ENCODE measurements at places on chromosomes 7 and 10.

DNA sequence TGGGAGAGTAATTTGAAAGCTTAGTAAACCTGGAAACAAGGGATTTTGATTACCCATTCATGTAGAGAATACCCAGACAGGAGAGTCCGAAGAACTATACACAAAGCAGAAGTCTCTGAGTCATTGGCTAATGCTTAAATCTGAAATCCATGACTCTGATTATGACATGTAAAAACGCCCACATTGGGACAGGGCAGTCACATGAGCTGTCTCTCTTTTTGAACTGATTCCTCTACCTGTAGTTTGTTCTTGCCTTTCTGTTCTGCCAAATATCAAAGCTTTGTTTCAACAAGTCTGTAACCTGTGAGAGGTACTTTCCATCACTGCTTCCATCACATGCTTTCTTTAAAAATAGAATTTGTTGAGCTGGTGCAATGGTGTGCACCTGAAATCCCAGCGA is 4.3 kb upstream of the GPNMB start:
- no peak for DNase-seq

GRCh38 chr7:77454802-77455201 is 38.7 kb upstream of the GSAP start:
- no peak for DNase-seq

GRCh38 chr10:101123085-101123814 is 7.8 kb upstream of the TLX1 start:
- DNase-seq, result peak; percentile 9

GRCh38 chr10:7337431-7338171 is 73.2 kb downstream of the SFMBT2 start:
- DNase-seq, result no peak

DNA sequence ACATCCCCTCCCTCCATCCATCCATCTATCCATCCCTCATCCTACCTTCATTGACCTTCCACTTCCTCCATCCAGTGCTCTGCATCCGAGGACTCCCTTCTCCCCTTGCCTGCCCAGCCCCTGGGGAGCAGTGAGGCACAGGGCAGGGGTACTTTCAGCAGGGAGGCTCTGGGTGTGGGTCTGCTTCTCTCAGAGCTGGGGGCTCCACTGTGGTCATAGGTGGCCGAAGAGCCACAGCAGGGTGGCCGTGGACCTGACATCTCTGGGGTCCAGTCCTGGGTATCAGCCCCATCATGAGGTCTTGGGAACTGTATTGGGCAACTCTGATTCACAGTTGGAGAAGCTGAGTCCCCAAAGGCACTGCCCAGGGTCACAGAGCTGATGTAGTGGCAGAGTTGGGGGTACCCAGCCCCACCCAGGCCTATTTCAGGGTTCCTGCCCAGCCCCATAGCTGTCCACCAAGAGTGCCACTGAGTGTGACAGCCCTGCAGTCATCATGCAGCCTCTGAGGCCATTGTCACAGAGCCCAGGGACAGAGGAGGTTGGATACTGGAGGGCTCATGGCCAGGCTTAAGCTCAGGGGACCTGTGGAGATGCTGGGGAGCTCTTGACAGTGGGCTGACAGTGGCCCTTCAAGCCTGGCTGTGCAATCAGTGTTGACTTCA is 35.3 kb upstream of the DPYSL4 start:
- no peak for DNase-seq

DNA sequence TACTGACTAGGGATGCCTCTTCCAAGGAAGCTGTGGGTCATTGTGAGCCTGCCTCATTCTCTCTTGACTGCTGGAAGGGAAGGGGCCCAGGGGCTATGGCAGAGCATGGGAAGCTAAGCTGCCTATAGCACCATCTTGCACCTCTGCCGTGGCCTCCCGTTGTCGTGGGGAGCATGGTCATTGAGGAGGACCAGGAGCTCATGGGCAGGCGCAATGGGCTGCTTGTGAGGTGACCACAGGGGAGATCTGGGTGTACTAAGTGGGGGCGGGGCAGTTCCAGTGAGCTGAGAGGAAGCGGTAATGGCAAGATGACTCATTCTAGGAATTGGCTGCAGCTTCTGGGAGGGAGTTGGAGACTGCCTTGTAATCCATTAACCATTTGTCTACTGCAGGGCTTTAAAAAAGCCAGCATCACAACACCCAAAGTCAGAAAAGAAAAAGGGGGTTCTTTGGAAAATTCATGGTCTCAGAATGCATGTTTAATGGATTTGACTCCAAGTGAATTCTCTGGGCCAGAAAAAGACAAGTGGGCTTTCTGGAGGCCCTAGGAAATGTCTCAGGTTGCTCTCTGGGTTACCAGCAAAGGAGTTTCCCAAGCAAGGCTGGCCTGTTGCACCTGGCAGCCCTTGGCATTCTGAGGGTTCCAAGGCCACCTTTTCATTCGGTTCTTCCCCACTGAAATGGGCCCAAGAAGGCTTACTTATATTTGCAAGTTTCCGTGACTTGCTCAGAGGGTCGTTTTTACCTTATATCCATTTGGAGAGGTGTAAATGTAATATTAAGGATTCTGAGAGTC is 3.6 kb downstream of the DUSP5 start:
- DNase-seq, result peak; percentile 83

- DNase-seq, result no peak
Observed at GRCh38 chr7:114937446-114937845, 15.6 kb downstream of the MDFIC start.

DNA sequence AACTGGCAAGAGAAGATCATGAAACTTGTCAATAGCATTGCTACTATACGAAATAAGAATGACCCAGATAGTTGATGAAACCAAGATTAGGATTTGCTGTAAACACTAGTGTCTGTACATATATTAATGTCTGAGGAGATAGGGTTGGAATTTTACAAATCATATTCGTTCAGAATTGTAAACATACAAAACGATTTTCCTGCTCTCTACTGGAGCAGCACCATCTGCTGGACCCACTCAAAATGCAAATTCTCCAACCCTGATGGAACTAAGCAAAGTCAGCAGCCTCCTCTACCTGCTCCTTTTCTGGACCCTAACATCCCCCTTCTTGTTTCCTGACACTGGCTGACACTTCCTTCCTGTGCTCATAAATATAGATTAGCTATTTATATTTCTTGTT is 29.4 kb upstream of the SGMS1 start:
- DNase-seq, result no peak

GRCh38 chr10:80468806-80469421 is 14.8 kb downstream of the TSPAN14 start:
- peak; percentile 77 for DNase-seq

GRCh38 chr7:149690688-149691446 is 82.5 kb downstream of the ZNF467 start:
- peak; percentile 80 for DNase-seq

- DNase-seq, result no peak
Observed at GRCh38 chr10:31145986-31146385, 114.3 kb upstream of the ZNF438 start.

DNA sequence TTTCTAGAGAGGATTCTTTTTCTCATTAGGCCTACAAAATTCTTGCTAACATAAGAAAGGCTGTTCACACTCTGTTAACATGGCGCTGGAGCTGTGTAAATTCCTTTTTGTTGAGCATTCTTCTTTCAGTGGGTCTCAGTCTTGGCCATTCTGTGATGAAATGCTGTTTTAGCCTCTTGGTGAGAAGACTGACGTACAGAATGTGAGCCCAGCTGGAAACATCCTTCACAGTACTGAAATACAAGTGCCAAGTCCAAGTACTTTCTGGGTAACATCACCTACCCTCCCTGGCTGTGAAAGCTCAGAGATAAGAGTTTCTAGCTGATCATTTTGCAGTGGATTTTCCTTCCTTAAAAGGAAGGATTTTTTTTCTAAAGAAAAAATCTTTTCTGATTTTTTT is 231.8 kb downstream of the AHR start:
- no peak for DNase-seq

DNA sequence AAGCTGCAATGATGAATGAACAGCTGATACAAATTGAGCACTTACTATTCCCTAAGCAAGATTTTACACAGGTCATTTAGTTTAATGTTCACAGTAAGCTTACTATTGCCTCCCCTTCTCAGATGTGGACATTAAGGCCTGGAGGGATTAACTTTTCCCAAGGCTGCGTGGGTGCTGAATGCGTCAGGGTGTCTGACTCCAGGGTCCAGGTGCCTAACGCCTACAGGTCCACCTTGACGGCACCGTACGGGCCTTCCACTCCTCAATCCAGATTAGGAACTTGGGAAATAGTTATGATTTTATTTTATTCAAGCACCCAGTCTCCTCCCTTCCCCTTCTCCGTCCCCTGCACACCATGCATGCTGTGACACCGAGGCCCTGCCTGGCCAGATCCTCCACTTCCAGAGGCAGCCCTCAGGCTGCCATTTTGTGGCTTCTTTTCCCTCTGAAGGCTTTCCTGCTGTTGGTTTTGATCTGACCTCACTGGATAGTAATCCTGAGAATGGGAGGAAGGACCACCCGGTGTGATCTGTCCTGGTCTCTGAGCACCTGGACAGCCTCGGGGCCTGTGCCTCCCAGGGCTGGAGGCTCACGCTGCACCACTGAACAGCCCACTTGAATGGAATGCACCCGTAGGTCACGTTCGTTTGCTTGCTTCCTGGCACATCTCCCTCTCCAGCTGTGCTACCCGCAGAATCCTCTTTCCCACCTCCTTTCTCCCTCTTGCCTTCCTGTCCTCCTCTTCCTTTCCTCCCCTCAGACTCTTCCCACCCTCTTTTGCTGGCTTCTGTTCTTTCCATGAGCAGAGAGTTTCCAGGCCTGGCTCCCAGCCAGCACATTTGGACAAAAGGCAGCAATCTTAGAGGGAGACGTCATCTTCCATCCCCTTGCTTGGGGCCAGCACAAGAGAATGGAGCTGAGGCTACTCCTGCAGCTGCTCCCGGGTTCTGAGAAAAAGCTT is 14.4 kb downstream of the DENND2A start:
- DNase-seq, result peak; percentile 95

DNA sequence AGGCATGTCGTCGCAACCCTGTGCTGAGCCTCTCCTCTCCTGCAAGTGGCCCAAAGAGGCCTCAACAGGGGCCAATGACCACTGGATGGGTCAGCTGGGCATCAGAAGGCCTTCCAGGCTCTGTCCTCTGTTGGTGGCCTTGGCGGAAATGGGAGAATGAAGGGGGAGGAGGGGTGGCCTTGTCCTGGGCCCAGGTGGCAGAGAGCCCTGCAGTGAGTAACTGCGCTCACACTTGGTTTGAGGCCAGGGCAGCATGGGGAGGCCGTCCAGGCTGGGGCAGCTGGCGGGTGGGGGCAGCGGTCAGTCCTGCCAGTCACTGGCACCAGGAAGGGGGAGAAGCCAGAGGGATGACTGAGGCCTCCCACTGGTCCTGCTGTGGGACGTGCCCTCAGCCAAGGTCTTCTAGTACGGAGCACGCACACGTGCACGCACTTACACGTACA is 59.8 kb downstream of the LHPP start:
- no peak for DNase-seq

DNA sequence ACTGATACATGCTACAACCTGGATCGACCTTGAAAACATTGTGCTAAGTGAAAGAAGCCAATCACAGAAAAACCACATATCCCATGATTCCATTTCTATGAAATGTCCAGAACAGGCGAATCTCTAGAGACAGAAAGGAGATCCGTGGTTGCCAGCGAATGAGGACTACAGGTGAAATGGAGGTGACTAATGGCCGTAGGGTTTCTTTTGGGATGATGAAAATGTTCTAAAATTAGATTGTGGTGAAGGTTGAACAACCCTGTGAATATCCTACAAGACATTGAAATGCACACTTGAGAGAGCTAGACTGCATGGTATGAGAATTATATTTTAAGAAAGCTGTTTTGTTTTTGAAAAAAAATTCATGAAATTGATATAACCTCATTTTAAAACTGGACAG is 188.5 kb upstream of the PLXNA4 start:
- DNase-seq, result no peak

GRCh38 chr7:27144781-27145164 is 1.3 kb upstream of the HOXA5 start:
- no peak for DNase-seq

GRCh38 chr7:47588704-47589225 is 6.9 kb upstream of the TNS3 start:
- no peak for DNase-seq

DNA sequence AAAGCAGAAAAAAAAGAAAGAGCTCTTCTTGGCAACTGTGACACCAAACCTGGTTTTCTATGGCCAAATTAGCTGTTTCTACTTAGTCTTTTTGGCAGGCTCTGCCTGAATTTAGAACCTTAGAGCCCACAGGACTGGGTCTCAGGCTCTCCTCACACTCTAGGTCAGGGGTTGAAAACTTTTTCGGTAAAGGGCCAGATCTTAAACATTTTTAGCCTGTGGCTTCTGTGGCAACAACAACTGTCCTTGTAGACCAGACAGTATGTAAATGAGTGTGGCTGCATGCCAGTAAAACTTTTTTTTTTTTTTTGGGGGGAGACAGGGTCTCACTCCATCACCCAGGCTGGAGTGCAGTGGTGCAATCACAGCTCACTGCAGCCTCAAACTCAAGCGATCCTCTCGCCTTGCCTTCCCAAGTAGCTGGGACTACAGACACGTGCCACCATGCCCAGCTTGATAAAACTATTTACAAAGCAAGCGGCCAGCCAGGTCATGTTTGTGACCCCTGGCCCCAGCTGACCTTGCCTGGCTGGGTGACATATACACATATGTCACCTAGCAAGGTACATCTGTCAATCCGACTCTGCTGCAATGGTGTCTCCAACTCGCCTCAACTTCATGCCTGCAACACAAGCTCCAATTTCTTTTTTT is 17.4 kb downstream of the KPNA7 start:
- DNase-seq, result no peak

DNA sequence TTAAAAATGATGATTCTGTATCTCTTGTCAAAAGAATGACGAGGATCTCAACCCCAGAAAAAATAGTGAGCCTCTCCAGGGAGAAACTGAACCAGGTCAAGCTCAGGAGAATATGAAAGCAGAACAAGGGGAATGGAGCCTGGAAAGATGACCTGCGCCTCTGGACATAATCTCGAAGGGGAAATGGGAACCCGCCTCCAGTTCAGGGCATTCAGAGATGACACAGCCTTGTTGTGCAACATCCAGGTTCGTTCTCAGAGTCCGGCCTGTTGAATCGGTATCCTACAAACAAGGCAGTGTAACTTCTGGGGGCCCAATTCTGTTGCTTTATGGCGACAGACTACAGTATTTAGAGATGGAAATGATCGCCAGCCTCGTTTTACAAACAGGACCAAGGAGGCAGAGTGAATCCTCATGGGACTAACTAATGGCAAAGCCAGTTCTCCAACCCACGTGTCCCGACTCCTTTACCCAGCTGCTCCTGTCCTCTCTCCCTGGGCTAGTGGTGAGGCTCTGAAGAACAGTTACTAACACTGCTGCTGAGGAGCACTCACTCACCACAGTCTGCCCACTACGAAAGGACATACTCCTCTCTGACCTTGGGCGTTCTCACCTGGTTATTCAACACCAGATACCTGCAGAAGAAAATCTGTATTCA is 67.6 kb downstream of the JAZF1 start:
- no peak for DNase-seq

DNA sequence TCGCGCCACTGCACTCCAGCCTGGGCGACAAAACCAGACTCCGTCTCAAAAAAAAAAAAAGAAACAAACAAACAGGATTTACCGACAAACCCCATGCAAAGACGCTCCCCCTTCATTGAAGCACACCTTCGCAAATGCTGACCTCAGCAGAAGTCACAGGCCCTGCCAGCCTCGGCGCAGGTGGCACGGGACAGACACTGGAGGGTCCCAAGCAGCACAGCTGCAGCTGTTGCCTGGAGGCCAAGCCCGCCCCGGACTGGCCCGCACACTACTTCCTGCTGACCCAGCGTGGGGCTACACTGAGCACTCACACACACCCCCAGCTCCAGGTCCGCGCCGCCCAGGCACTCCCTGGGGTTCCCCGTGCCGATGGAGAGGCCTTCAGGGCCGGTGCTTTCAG is 31.2 kb downstream of the SNX8 start:
- no peak for DNase-seq

GRCh38 chr10:4790045-4790444 is 36.0 kb upstream of the AKR1E2 start:
- no peak for DNase-seq

GRCh38 chr10:110471566-110472139 is 26.1 kb upstream of the DUSP5 start:
- DNase-seq, result no peak

Data from PC-9 (cell line).